ENCODE measurements at places on chromosomes 7 and 10. TPM values are rescaled to one million over a fixed set of nuclear protein-coding genes. Genes with fewer than 3 reads are reported as not detected.

The CHST12 gene
- 27.9 TPM for polyA plus RNA-seq

The CACNB2 gene
- 18.4 TPM for polyA plus RNA-seq

The GNGT1 gene
- not detected for polyA plus RNA-seq

The SP4 gene
- polyA plus RNA-seq, result 16.1 TPM

The AGMO gene
- 0.30 TPM for polyA plus RNA-seq

The ADRB1 gene
- 4.0 TPM for polyA plus RNA-seq

The TUBAL3 gene
- polyA plus RNA-seq, result 0.18 TPM

The MDFIC gene
- polyA plus RNA-seq, result 16.9 TPM

The SEMA3C gene
- polyA plus RNA-seq, result 61.5 TPM

The ERVW-1 gene
- 1.7 TPM for polyA plus RNA-seq
